ENCODE measurements at places on chromosomes 16 and 17.

GRCh38 chr17:50839591-50840310, 4.4 kb downstream of the WFIKKN2 start:
- DNase-seq: no peak

GRCh38 chr17:28547096-28547622, 5.3 kb downstream of the UNC119 start:
- no peak for DNase-seq

- DNase-seq: no peak
These were observed 17.2 kb upstream of the METRNL start for GRCh38 chr17:83062011-83062817.

GRCh38 chr16:85082173-85083050, 29.9 kb downstream of the CIBAR2 start:
- no peak for DNase-seq

DNA sequence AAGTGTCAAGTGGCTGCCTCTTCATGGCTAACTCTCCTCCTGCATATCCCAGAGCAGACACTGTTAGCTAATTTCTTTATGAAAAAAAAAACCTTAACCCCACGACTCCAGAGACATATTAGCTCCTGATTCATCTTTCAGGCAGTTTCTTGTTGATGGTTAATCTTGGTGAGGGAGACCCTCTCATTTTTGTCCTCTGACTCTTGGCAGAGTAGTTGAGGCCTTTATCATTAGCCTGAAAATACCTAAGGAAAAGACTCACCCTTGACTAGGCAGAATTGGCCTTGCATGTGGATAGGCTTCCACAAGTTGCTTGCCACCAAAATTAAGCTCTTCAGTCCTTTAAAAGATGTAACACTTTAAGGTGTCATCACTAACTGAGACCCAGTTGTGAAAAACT, 4.0 kb downstream of the CRYBA1 start:
- no peak for DNase-seq

GRCh38 chr16:10579965-10580882, at the start of gene EMP2:
Gene EMP2, minus strand, starts transcription at chr16:10580598. Its CDS starts 32,981 bp downstream, at chr16:10547617.
- DNase-seq: no peak

- DNase-seq: no peak
These were observed 468.0 kb downstream of the TOX3 start for GRCh38 chr16:52078716-52079655.

GRCh38 chr16:74667255-74667700, 601 bp upstream of the RFWD3 start:
- DNase-seq: no peak

DNA sequence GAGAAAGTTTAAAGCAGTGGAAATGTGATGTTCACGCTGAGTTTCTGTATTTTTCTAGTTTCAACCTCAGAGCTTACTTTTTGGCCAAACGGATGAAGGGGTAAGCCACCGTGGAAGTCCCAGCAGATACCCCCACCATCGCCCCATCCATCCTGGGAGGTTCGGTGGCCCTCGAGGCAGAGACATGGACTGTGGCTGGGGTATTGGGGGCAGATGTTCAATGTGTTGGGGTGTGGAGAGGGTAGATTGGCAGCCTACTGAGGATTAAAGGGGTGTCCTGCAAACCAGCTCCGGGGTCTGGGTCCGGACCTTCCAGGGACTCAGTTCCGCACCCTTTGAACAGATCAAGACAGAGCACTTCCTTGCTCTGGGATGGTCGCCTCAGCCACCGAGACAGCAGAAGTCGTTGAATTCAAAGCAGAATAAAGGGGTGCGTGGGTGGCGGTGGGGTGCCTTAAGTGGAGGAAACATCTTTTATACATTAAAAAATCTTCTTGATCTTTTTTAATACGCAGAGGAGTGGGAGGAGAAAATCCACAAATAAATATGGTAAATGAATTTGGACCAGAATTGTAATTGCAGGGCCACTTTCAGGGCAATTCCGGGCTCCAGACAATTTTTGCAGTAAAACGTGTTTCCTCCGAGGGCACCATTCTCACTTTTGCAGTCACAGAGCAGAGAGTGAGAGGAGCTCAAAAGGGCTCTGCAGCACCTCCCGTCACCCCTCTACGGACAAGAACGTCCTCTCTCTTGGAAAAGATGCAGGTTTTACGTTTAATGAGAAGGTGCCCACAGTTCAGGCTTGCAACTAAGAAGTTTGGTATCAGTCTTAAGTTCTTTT, 8.2 kb upstream of the CBX8 start:
- no peak for DNase-seq

- DNase-seq: no peak
These were observed 1.8 kb upstream of the NPRL3 start for GRCh38 chr16:140175-140857.

- DNase-seq: no peak
These were observed 87.7 kb downstream of the MRM3 start for GRCh38 chr17:869567-870525.

DNA sequence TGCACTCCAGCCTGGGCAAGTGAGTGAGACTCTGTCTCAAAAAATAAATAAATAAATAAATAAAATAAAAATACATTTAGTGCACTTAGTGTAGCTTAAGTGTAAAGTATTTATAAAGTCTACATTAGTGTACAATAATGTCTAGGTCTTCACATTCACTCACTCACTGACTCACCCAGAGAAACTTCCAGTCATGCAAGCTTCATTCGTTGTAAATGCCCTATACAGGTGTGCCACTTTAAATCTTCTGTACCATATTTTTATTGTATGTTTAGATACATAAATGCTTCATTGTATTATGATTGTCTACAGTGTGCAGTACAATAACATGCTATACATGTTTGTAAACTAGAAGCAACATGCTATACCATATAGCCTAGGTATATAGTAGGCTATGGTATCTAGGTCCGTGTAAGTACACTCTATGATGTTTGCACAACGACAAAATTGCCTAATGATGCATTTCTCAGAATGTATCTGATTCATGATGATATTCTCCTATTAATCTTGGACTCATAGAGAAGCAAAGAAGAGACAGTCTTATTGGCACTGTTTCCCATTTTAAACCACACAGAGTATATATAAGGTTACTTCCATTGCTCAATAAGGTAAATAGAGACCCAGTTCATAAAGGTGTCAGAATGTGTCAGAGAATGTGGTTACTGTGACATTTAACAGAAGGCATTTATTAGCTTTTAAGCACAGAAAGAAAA, 1314.9 kb downstream of the CDH11 start:
- no peak for DNase-seq
